ENCODE measurements at places on chromosomes 2 and 18. TPM values are rescaled to one million over a fixed set of nuclear protein-coding genes. Genes with fewer than 3 reads are reported as not detected.

The C2orf15 gene
- 0.80 TPM for polyA plus RNA-seq

The ANKRD30B gene
- polyA plus RNA-seq, result not detected

The POTEC gene
- polyA plus RNA-seq, result not detected

The APLF gene
- polyA plus RNA-seq, result 0.74 TPM

The CIB4 gene
- polyA plus RNA-seq, result not detected

The FIGN gene
- not detected for polyA plus RNA-seq

The CREB1 gene
- 48.7 TPM for polyA plus RNA-seq

The RMDN2 gene
- polyA plus RNA-seq, result 6.3 TPM

The ALPI gene
- not detected for polyA plus RNA-seq

The ALK gene
- not detected for polyA plus RNA-seq

The CELF4 gene
- 0.07 TPM for polyA plus RNA-seq

The NT5DC4 gene
- 0.24 TPM for polyA plus RNA-seq

The ACKR3 gene
- 3.1 TPM for polyA plus RNA-seq

The ICA1L gene
- polyA plus RNA-seq, result 4.6 TPM

The KCNE4 gene
- polyA plus RNA-seq, result not detected

The HOXD8 gene
- not detected for polyA plus RNA-seq

The CAPN13 gene
- not detected for polyA plus RNA-seq

The LAMA3 gene
- not detected for polyA plus RNA-seq

The SERPINB11 gene
- polyA plus RNA-seq, result not detected

The TLX2 gene
- not detected for polyA plus RNA-seq

The KIAA2012 gene
- polyA plus RNA-seq, result not detected

The RAB6D gene
- polyA plus RNA-seq, result not detected

The ITGB1BP1 gene
- 204 TPM for polyA plus RNA-seq

The RGPD3 gene
- not detected for polyA plus RNA-seq

The ARHGEF4 gene
- polyA plus RNA-seq, result not detected

The AQP12A gene
- polyA plus RNA-seq, result not detected

The IL37 gene
- not detected for polyA plus RNA-seq

The TRIM54 gene
- 0.12 TPM for polyA plus RNA-seq

The AQP4 gene
- not detected for polyA plus RNA-seq

The OTOF gene
- 1.3 TPM for polyA plus RNA-seq

The ACTG2 gene
- polyA plus RNA-seq, result not detected

The DSEL gene
- polyA plus RNA-seq, result 0.07 TPM

The CDK15 gene
- not detected for polyA plus RNA-seq

The PTMA gene
- polyA plus RNA-seq, result 953 TPM

The HRH4 gene
- not detected for polyA plus RNA-seq

The TIGD1 gene
- 6.2 TPM for polyA plus RNA-seq

The MAP3K19 gene
- polyA plus RNA-seq, result not detected

Data from immature natural killer cell (primary cell).